ENCODE measurements at places on chromosomes 5 and 9.

DNA sequence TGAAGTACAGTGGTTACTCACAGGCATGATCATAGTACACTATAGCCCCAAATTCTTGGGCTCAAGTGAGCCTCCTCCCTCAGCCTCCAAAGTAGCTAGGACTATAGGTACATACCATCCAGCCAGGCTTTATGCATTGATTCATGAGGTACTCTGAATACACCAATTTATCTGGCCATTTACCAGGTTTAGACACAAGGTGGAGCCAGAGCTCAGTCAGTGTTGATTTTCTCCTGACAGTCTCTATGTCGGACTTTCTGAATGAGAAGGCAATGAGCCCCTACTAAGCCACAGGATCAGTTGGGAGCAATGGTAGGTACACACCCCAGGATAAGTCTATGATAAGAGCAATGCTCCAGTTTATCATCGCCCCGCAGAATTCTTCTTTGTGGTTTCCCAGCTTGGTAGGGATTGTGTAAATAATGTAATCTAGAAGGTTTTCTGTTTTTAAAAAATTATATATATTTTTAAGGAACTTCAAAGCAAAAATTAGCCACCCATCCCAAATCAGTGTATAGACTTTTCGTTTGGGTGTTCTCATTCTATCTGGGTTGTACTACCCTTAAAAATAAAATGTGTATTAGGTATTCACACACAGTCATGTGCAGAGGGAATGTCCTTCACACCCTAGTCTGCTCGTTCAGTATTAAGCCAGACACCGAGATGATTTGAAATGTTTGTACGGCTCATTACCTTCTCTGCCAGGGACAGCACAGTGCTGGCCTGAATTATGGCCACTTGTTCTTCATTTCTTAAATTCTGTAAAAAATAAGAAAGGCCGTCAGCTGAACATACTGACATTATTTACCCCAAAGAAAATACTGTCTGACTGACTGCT lies 118.4 kb upstream of the DPYSL3 start:
- peak; percentile 58 for DNase-seq

- DNase-seq: no peak
Measured at GRCh38 chr9:96457266-96457665, 7.3 kb downstream of the HABP4 start.

- no peak for DNase-seq
Measured at GRCh38 chr5:76745670-76746069, 29.7 kb downstream of the F2R start.

DNA sequence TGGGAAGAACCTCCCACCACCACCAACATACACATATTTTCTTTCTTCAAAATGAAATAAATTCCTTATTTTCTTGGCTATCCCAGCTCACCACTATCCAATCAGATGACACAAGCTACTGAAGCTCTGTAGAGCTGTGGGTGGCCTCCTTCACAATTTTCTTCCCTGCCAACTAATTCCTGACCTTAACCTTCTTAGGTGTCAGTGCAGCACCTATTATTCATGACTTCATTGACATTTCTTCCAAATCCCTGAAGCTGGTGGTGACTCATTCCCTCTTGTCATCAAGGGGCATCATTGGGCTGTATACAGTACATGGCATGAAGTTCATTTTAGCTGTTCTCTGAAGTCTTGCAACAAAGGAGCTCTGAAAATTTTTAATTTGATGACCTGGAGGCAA lies 42.0 kb upstream of the ADRA1B start:
- DNase-seq: no peak

GRCh38 chr9:126295936-126296600 lies 30.6 kb upstream of the MVB12B start:
- DNase-seq: no peak

DNA sequence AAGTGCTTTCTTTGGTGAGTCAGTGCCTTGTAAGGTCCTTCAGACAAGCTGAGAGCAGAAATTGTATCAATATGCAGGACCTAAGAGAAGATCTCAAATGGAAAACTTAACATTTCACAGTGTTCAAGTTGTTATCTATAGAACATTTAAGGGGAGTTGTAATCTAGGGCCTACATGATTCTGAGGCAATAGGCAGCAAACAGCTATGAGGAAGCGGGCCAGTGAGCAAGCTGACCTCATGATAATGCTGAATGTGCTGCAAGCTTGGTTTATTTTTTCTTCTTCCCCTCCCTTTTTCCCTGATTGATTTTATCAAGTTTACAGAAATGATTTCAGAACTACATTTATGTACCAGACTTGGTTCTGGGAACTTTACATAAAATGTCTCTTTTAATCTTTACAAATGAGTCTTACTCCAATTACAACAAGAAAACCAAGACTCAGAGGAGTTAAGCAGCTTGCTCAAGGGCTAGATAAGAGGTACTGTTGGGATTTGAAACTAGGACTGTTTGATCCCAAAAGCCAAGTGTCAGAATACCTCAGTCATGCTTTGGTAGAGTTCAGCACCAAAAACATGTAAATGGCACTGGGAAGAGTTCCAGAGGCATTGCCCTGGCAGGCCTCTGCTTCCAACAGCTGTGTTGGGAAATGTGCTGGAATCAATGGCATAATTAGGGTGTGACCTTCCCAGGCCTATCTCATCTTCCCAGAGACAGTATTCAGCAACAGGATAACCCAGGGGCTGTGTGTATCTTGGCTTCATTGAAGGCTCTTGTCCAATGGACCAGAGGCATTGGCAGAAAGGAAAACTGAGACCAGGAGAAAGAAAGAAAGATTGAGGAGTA lies 130.1 kb downstream of the LRRC70 start:
- no peak for DNase-seq

GRCh38 chr5:153718713-153719112 lies 228.2 kb downstream of the GRIA1 start:
- no peak for DNase-seq

All from stimulated activated CD4-positive, alpha-beta T cell treated with anti-CD3 and anti-CD28 coated beads, Interleukin-4, amount 100 ng/mL, for 24 hours (primary cell).